ENCODE measurements at places on chromosomes 11 and 22.

- no peak for DNase-seq
These were observed 48.3 kb downstream of the TCF20 start for GRCh38 chr22:42222140-42222539.

DNA sequence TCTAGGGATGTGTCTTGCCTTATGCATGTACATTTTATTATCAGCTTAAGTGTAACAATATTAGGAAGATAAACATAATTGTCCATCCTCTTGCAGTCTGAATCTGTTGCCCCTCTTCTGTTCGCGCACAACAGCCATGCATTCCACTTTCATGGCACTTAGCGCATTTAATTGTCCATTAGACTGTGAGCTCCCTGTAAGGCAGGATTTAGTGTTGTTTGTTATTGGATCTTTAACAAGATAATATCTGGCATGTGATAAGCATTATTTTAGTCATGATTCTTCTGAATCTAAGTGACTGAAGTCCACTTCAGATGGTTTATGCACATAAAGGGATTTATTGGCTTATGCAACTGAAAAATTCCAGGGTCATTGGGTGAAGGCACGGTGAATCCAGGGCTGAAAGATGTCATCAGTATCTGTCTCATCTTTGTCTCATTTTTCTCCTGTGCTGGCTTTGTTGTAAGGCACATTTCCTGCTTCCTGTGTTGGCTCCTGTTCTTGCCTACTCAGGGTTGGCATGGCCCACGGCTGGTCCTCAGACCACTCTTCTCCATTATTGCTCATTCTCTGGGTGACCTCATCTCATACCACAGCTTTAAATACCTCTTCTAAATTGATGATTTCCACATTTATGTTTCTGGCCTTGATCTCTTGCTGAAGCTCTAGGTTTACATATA, 37.6 kb downstream of the ATXN10 start:
- DNase-seq: no peak

- DNase-seq: no peak
These were observed 12.5 kb downstream of the NPTXR start for GRCh38 chr22:38831166-38831945.

GRCh38 chr11:35089666-35090065, 49.3 kb upstream of the CD44 start:
- DNase-seq: no peak

DNA sequence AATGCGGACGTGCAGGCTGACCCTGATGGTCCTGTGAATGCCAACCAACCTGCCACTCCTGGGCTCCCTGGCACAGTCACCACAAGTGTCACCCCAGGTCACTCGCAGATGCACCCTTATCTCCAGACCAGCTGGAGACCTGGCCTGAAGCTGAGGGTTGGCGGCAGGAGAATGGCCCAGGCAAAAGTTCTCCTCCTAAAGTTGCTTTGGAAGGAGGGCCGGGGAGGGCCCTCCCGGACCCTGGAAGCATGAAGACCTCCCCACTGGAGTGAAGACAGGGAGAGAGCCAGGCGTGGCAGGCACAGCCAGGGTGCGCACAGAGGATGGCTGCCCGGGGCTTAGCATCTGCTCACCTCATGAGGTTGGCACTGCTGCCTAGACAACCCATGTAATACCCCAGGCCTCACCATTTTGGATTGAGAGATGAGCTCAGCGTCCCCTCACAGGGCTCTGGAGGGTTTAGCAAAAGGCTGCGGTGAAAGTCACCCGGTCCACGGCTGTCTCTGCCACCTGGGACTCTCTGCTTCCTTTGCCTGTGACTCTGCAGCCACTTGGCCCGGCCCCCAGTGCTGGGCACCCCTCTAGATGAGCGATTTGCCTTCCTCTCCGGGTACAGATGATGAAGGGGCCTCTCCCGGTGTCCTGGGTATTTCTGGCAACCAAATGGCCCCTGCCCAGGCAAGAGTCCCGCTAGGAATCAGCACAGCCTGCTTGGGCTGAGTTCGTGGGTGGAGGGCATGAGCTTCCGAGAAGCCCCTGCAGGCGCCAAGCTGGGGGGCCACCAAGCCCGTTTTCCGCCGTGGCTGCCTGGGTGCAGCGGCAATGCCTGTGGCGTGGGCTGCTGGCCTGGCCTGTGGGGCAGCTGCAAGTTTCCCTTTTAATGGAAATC, 48.3 kb upstream of the SEPTIN5 start:
- DNase-seq: no peak

GRCh38 chr11:12508151-12508751, 130.9 kb downstream of the PARVA start:
- no peak for DNase-seq
